ENCODE measurements at places on chromosomes 2 and 18.

GRCh38 chr2:48249631-48250473 lies 280.1 kb upstream of the STON1 start:
- DNase-seq: no peak

DNA sequence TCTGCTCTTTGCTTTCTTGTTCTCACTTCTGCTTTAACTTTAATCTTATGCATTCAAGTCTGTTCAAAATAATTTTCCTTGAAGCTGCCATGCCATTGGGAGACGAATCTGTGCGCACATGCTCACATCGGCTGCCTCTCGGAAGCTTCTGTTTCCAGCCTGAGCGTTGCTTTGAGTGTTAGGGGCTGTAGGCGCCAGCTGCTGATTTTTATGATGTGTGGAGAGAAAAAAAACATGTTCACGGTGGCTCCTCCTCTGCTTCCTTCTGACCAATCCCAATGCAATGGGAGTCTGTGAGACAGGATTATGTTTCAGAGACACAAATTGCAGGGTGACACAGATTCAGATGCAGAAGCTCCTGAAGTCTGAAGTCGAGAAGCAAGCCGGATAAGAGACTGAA lies at the start of gene MC4R:
MC4R (minus strand) TSS at position 180 of the 400 bp plus-strand sequence. CDS start 426 bp downstream, outside the sequence.
- peak; percentile 78 for DNase-seq

- peak; percentile 87 for DNase-seq
These were observed 3.3 kb upstream of the SPRED2 start for GRCh38 chr2:65435625-65436168.

DNA sequence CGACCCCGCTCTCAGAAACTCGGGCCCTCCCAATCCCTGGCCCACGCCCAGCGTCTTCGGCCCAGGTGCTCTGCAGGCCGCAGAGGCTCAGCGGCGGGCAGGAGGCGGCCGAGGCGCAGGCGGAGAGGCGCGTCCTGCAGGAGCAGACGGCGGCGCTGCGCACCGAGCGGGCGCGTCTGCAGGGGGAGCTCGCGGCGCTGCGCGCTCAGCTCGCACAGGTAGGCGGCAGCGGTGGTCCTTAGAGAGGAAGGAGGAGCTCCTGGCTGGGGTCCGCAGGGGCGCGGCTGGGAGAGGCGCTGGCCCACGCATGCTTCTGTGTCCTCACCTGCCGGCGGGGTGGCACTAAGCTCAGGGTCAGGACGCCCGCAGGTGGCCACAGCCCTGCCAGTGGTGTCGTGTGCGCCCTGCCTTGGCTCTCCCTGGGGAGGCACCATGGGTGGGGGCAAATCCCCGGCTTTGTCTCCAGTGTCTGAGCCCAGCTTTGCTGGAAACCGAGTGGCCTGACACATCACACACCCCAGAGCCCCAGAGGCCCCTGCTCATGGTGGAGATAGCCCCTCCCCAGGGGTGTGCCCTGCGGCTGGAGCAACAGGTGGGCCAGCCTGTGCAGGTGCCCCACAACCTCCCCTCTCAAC lies 14.9 kb upstream of the SNED1 start:
- DNase-seq: peak; percentile 88

Data from NCI-H526 (cell line).